Keratinocyte (primary cell): ENCODE measurements at places on chromosomes 6 and 20.

DNA sequence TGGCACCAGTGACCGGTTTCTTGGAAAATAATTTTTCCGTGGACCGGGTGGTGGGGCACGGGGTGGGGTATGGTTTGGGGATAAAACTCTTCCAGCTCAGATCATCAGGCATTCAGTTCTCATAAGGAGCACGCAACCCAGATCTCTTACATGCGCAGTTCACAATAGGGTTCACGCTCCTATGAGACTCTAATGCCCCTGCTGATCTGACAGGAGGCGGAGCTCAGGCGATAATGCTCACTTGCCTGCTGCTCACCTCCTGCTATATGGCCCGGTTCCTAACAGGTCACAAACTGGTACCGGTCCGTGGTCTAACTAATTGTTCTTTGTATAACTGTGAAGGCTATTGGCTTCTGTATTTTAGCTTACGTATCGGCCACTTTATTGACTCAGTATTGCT, 51.7 kb downstream of the VSTM2L start:
- DNase-seq: no peak

GRCh38 chr6:106197441-106197840, 111.3 kb downstream of the PRDM1 start:
- no peak for DNase-seq

GRCh38 chr6:34066218-34066571, 79.7 kb downstream of the GRM4 start:
- no peak for DNase-seq

GRCh38 chr20:4156411-4156810, 141.1 kb upstream of the RNF24 start:
- no peak for DNase-seq

GRCh38 chr6:273551-274058, 18.7 kb upstream of the DUSP22 start:
- no peak for DNase-seq

- DNase-seq: no peak
Measured at GRCh38 chr6:137875058-137875520, 8.0 kb downstream of the TNFAIP3 start.

DNA sequence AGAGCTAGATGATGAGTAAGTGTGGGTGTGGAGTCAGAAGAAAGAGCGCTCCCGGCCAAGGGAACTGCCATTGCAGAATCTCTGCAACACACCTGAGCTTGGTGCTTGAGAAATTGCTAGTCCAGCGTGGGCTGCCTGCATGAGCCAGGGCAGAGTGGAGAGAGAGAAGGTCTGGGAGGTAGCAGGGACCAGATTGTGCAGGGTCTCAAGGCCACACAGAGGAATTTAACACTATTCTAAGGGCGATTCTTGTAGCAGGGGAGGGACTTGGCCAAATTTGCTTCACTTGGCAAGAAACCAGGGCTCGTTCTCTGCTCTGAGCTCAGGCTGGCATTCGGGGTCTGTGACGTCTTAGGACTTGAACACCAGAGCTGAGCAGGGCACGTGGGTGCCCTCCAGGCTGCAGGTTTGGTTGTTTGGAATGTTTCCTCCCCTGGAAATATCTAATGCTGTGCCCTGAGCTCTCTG, 53.5 kb downstream of the BCAS4 start:
- no peak for DNase-seq

DNA sequence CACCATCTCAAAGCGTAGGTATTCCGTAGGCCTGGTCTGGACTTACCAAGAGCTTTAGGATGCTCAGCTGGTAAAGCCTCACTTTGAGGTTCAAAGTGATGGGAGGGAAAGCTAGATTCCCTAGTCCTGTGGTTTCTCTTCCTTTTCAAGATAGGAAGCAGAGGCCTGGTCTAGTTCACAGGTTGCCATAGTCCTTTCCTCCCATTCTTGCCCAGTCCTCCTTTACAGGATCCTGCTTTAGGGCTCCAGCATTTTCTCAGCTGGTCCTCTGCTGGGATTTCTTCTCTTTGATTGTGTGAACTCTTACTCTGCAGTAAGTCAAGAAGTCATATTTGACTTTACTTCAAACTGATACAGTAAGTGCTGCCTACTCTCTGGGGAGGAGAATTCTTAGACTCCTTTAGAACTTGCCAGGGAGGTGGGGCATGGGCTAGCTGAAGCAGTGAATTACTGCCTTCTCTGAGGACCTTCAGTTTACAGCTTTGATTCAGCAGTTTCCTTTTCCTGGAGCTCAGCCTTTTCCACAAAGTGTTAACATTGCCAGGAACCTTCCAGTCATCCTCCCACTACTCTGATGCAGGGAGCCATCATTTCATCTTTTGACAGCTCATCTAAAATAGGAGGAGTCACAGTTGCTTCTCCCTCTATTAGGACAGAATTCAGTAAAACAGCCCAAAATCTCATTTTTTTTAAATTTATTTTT, 42.8 kb upstream of the PLCG1 start:
- no peak for DNase-seq

DNA sequence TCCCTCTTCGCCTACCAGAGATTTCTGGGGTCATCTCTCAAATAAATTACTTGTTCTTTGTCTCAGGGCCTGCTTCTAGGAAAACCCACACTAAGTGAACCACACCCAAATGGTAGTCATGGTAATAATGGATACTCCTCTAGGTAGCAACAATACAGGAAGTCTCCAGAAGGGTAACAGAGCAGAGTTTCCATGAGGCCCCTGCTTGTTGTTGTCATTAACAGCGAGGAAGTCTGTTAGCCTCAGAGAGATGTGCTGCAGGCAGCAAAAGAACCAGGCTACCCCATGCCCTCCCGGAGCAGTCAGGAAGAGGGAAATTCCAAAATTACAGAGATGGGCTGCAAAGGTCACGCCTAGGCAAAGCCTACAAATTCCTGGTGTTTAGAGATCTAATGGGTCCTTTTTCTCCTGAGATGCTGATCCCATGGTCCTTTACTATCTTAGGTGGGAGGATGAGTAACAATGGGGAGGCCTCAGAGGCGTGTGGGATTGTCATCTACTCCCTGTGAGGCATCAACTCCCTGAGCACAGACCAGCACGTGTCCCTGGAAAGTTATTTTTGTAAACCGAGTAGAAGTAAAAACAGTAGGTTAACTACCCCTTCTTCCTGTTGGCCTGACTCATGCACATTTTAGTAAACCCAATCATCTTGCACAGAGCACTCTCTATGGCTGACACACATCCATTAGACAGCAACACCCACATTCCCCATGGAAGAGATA, 10.1 kb downstream of the ISM1 start:
- DNase-seq: peak; percentile 41

DNA sequence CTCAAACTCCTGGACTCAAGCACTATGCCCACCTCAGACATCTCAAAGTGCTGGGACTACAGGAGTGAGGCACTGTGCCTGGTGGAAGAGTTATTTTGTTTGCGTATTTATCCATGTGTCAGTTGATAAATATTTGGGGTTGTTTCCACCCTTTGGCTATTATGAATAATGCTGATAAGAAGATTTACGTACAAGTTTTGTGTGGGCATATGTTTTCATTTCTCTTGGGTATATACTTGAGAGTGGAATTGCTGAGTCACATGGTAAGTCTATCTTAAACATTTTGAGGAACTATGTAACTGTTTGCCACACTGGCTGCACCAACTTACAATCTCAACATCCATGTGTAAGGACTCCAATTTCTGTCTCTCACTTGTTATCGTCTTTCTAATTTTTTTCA, 200.3 kb downstream of the RNGTT start:
- no peak for DNase-seq

DNA sequence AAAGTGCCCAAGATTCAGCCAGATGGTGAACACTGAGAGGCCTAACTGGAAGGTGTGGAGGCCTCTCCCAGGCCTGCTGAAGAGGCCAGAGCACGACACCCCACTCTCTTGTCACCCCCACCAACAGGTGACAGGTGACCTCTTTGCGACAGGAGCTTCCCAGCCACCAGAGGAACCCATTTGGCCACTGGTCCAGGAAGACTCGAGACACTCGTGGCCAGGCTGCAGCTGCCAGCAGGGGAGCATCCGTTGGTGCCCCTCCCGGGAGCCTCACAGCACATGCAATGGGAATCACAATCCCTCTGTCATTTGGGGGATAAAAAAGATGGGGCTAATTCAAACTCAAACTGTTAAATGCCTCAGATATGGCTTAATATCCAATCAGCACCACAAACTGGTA, 163.4 kb downstream of the INSM1 start:
- no peak for DNase-seq
